GM23248 (cell line): ENCODE measurements at places on chromosomes 7 and 10.

DNA sequence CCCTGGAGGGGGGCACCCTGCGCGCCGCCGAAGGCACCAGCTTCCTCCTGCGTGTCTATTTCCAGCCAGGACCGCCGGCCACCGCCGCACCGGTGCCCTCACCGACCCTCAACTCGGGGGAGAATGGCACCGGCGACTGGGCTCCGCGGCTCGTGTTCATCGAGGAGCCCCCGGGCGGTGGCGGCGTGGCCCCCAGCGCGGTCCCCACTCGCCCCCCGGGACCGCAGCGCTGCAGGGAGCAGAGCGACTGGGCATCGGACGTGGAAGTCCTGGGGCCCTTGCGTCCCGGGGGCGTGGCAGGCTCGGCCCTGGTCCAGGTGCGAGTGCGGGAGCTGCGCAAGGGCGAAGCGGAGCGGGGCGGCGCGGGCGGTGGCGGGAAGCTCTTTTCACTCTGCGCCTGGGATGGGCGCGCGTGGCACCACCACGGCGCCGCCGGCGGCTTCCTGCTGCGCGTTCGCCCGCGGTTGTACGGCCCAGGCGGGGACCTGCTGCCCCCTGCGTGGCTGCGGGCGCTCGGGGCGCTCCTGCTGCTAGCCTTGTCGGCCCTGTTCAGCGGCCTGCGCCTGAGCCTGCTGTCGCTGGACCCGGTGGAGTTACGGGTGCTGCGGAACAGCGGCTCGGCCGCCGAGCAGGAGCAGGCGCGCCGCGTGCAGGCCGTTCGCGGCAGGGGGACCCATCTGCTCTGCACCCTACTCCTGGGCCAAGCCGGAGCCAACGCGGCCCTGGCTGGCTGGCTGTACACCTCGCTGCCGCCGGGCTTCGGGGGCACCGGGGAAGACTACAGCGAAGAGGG is 594 bp downstream of the CNNM1 start:
- peak; percentile 70 for DNase-seq

GRCh38 chr7:156897673-156898072 is 4.7 kb upstream of the LMBR1 start:
- DNase-seq, result peak; percentile 15

GRCh38 chr10:7659560-7659959 is 7.2 kb downstream of the ITIH5 start:
- DNase-seq, result peak; percentile 16

DNA sequence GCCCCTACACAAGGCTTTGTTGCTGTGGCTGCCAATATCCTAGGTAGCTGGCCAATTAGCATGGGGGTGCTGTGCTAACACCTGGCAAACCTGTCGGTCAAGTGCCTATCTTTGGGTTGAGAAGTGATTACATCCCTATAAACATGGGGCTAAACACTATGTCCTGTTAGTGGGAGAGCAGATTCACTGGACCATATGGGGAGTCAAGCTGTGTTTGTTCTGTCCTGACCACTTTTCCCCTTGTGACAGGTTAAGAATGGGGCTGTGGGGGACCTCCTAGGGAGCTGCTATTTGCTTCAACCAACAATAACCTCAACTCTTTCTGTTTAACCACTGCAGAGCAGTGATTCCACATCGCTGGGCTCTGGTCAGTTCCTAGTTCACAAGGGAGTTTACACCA is 151.5 kb upstream of the AOAH start:
- DNase-seq, result no peak

DNA sequence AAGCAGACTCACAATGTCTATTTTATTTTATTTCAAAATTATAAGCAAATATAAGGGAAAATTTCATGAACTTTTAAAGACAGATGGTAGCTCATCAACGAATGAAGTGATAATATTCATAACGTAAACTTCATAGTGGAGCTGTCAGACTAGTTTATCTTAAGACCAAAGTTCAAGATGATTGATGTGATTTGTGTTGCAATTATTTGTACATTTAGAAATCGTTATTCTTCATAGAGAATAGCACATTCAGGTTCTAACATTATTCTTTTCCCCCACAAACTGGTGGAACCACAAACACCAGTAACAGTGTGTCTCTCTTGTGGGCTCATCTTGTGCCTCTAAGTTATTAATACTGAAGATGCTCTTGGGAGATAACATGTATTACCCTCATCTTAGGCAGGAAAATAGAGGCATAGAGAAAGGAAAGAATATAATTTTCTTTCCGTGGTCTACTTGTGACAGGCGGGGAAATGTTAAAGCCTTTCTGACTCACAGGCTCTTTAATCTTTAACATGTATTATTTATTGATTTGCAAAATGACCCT is 37.0 kb downstream of the CCSER2 start:
- no peak for DNase-seq

DNA sequence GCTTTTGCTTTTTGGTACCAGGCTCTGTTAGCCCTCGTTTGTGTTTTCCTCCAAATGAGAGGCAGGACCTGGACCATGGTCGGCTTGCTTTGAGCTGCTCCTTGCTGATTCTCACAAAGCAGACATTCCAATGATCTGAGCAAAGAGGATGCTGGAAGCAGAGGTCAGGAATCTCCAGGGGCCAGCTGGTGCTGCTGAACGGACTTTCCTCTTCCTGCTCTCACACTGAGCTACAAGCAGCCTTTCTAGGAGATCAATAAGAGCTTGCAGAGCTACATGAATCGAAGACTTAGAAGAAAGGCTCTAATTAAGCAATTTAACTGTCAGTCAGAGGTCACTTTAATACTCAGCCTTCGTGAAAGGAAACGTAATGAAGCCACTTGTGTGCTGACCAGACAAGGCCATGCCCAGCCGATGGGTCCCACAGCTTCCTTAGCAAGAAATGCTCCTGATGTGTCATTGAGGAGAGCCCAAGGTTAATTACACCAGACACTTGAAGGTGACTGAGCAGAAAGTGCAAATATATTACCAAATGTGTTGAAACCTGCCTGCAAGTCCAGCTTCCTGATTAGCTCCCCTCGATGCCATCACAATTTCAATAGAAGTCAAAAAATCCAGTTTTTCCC is 151.3 kb upstream of the RSU1 start:
- peak; percentile 87 for DNase-seq

- DNase-seq, result no peak
These were observed 18.8 kb upstream of the SORBS1 start for GRCh38 chr10:95579835-95580535.

DNA sequence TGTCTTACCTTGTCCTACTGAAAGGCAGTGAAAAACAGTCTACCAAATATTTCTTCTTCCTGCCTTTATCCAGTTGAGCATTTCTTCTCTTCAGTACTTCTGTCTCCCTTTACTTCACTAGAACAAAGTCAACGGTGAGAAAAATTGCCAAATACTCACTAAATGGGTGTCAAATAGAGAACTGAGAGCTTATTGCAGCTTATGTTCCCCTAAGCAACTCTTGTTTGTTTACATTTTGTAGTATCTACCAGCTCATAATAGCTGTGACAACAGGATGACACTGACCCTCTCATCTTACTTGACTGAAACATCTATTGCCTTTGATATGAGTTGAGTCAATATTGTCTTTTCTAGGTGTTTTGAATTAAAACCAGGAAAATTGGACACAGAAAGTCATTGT is 327.9 kb upstream of the SORCS1 start:
- no peak for DNase-seq

DNA sequence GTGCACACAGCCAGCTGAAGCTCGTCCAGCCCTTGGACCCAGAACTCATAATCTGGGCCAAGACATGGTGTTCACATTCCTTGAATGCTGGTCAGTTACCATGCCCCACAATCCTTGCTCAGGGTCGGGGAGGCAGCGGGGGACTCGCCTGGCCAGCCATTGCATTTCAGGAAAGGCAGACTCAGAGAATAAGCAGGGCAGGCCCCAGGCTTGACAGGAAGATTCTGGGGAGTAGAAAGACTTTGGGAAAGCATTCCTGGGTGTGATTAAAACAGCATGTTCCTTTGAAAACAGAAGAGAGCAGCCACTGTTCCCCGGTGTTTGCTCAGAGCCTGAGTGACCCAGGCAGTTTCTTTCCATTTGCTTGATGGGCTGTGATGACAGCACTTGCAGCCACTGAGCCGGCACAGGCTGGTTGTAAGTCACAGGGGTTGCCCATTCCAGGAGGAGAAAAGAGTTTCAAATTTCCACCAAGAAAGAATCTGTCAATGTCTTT is 473.7 kb downstream of the TYW1 start:
- no peak for DNase-seq

DNA sequence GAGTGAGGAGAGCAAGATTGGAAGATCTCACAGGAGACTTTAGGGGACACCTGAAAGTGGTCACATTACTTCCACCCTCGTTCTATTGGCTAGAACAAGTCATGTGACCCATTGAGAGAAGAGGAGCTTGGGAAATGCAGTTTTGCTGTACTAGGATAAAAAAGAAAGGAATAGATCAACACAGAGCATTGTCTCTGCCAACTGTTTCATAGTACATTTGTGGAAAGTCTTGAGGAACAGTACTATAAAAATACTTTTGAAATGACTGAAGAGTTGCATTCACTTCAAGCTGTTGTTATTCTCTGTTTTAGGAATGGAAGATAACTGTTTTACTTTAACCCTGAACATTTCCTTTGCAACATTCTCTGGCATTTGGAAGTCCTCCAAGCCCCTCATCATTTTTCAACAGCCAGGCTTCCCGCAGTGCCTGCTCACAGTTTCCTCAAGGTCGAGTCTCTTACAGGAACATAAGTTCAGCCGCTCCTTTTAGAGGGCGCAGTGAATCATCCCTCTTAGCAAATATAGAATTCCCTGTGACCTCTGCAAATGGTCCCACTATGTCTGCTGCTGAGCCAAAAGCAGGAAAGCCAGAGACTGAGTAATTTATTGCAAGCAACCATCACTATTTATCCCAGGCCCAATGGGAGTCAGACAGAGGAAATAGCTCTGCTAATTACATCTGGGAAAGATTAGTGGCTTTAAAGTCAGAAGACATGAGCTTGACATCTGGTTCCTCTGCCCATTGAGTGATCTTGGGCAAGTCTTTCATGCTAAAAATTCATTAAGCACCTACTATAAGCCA is 40.7 kb downstream of the MRPL32 start:
- peak; percentile 98 for DNase-seq

GRCh38 chr7:123154231-123154860 is 45.4 kb downstream of the SLC13A1 start:
- peak; percentile 77 for DNase-seq

DNA sequence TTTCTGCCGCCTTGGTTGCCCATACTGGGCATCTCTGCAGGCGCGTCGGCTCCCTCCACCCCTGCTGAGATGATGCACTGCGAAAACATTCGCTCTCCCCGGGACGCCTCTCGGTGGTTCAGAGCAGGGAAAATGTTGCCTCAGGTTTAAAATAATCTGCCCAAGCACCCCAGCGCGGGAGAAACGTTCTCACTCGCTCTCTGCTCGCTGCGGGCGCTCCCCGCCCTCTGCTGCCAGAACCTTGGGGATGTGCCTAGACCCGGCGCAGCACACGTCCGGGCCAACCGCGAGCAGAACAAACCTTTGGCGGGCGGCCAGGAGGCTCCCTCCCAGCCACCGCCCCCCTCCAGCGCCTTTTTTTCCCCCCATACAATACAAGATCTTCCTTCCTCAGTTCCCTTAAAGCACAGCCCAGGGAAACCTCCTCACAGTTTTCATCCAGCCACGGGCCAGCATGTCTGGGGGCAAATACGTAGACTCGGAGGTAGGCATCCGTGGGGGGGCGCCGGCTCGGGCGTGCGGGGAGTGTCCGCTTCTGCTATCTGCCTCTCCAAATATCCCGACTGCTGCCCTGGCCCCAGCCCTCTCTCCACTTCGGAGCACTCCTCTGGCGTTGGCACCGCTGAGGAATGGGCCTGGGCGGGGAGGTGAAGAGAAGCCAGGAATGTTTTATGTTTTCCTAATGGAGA is at the start of gene CAV1:
CAV1 (plus strand) TSS at position 428 of the 689 bp plus-strand sequence; CDS start at position 455, 27 bp downstream.
- peak; percentile 98 for DNase-seq

- peak; percentile 25 for DNase-seq
These were observed 13.7 kb downstream of the PRPS1L1 start for GRCh38 chr7:18013936-18014335.

DNA sequence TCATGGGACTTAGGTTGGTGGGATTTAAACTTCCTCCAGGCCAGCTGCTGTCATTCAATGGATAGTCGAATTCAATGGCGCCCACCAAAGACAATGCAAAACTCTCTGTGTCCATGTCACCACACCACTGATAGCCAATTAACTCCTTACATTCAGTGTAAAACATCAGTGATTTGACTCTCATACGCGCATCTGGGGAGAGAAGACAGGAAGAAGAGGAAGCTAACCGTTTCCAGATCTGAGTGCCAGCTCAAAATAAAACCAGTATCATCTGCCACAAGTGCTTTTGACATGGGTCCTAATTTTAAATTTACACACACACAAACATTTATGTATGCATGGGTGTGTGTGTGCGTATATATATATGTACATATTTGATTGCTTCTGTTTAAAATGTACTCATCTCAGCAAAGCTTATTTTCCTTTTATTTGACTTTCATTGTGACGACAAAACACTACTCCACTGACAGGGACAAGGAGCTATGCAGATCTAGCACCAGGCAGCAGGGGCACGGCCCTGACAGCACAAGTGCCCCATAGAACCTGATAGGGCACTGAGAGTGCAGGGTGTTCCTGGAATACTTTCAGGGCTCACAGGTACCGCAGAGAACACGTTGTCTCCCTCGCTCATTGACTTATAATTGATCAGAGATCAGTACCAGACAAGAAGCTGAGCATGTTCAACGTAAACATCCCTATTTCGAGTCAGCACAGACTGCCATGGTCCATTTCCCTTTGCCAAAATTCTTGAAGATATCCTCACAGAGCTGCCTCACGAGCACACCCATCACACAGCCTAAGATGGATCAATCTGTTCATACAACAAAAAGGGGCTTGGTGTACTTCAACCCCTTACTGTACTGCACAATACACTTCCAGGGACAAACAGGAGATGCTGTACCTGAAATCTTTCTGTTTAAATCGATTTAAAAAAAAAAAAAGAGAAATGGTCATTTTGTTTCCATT is 176.1 kb downstream of the COBL start:
- DNase-seq, result no peak

- DNase-seq, result no peak
These were observed 553 bp downstream of the DNAJC30 start for GRCh38 chr7:73682745-73683055.

DNA sequence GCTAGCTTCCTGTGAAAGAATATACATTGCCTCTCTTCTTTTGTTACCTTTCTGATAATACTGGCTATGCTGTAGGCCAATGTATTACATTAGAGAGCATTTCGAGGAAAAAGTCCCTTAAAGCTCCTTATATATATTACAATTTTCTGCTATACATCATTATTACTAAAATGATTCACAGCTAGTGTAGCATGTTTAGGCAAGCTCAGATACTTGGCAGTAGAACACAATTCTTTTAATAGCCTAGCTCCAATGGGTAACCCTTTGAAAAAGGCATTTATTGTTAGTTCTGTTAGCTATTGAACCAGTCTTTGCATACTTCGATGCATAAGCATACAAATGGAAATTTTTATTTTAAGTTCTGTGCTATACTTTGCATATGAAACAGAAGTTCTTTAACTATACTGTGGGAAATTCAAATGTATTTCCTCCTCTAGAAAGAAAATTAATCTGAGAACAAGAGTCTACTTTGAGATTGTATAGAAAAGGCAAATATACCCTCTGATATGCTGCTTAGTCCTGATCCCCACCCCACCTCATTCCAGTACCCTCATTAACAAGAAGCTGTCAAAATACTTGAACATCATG is 55.6 kb upstream of the SKAP2 start:
- DNase-seq, result no peak

- DNase-seq, result no peak
These were observed 213.1 kb downstream of the PCDH15 start for GRCh38 chr10:54587971-54588370.

GRCh38 chr7:71868797-71869196 is 543.3 kb downstream of the CALN1 start:
- peak; percentile 26 for DNase-seq

- no peak for DNase-seq
These were observed 18.9 kb downstream of the GIMAP5 start for GRCh38 chr7:150756166-150756565.

- no peak for DNase-seq
These were observed 65.2 kb upstream of the FAM133B start for GRCh38 chr7:92655346-92655884.
